ENCODE measurements at places on chromosomes 3 and 15. TPM values are rescaled to one million over a fixed set of nuclear protein-coding genes. Genes with fewer than 3 reads are reported as not detected.

The HES1 gene
- total RNA-seq = 16.2 TPM

The RYR3 gene
- 12.5 TPM for total RNA-seq

The CHRNA5 gene
- total RNA-seq = 2.0 TPM

The C15orf62 gene
- not detected for total RNA-seq

The ILDR1 gene
- total RNA-seq = not detected

The OR5H6 gene
- not detected for total RNA-seq
